ACHN (cell line): ENCODE measurements at places on chromosomes 4 and X.

DNA sequence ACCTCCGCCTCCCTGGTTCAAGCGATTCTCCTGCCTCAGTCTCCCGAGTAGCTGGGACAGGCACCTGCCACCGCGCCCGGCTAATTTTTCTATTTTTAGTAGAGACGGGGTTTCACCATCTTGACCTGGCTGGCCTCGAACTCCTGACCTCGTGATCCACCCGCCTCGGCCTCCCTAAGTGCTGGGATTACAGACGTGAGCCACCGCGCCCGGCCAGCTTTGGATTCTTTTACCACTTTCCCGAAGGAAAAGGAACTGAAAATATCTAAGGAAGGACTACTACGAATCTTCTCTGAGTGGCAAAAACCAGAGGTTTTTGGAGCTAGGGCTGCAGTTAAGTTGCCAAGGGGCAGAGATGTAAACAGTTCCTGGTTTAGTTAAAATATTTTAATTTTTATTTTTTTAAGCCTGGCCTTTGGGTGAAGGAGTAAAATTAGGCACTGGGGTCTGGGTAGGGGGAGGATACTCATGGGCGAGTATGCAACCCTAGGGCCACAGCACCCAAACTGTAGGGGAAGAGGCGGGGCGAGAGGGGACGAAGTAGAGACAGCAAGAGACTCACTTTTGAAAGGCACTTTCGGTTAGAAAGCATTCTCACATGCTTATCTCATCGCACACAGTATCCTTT lies 525 bp upstream of the CISD2 start:
- DNase-seq: no peak

- no peak for DNase-seq
Observed at GRCh38 chrX:69323786-69324720, 158.8 kb upstream of the PJA1 start.

- DNase-seq: no peak
Observed at GRCh38 chrX:32524385-32524784, 687.0 kb downstream of the DMD start.

- DNase-seq: no peak
Observed at GRCh38 chr4:16161851-16162408, 64.3 kb downstream of the TAPT1 start.

- DNase-seq: no peak
Observed at GRCh38 chr4:62513306-62513705, 1313.2 kb downstream of the ADGRL3 start.

DNA sequence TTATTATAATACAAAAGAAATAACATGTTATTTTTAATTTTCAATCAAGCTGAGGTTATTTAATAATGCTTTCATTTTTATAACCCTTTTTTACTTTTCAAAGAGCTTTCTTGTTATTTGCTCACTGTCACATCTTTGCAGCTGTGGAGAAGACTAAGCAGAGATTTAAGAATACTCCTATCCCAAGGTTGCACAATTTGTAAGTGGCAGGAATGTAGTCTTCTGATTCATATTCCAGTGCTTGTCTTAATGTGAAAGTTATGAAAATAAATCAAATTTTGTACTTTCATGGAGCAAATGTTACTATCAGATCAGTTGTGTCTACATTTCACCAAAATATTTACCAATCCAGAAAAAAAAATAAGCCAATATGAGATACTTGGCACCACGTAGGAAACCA lies 86.6 kb downstream of the DDIT4L start:
- DNase-seq: no peak

DNA sequence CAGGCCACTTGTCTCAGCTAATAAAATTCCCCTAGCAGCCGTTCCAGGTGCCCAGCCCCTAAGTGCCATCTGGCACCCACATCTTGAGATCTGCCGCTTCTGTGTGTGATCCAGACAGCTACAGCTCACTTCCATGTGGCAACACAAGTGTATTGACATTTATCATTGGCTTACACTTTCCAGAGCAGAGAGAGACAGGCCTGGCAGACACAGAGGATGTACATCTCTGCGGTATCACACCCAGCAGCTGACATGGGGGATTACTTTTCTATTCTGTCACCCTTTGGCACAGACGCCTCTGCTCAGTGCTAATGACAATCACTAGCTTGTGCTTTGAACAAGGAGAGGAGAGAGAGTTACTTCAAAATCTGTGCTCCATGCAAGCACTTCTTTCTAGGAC lies 195.9 kb downstream of the KDR start:
- no peak for DNase-seq

DNA sequence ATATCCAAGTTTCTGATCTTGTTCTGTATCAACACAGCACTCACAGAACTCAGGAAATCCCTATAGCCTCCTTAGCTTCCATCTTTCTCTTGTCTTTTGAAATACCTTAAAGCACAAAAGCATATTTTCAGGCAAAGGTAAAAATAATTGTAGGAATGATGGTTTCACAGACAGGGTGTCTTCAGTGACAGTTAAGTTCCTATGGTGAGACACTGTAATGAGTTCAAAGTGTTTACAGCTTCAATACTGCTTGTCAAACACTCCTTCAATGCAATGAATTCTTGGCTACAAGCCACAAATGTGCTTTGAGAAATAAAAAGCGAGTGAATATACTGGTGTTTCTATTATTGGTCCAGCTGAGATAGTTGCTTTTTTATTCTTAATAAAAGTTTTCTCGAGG lies 466.0 kb downstream of the DMD start:
- no peak for DNase-seq

- peak; percentile 80 for DNase-seq
Observed at GRCh38 chrX:19673375-19674040, 158.2 kb upstream of the MAP3K15 start.

- DNase-seq: peak; percentile 88
Observed at GRCh38 chr4:987624-988513, 1.0 kb downstream of the IDUA start.

GRCh38 chr4:7193030-7193958 lies 956 bp downstream of the SORCS2 start:
- DNase-seq: no peak

GRCh38 chr4:161583549-161583948 lies 580.3 kb downstream of the FSTL5 start:
- DNase-seq: no peak

GRCh38 chr4:171843456-171843855 lies 30.3 kb downstream of the GALNTL6 start:
- no peak for DNase-seq

GRCh38 chr4:92658318-92658717 lies 354.6 kb downstream of the GRID2 start:
- DNase-seq: no peak

- DNase-seq: no peak
Observed at GRCh38 chr4:88759039-88759894, 61.6 kb upstream of the NAP1L5 start.

GRCh38 chr4:110666030-110666429 lies 43.2 kb upstream of the PITX2 start:
- DNase-seq: no peak

DNA sequence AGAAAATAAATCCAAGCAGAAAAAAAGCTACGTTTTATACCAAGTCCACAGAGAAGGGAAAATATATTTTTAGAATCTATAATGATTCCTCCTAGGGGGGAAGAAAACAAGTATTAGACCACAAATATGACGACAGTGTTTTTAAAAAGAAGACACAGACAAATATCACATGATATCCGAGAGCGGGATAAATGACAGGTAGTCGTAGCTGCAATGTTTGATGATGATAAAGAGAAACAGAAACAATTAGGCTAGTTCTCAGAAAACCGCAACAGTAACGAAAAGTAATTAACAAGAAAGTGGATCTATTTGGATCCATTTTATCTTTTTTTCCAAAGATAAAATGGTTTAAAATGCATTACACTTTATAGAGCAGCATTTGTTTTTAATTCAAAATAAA lies 918 bp downstream of the HAUS3 start:
- no peak for DNase-seq
